ENCODE measurements at places on chromosomes 5 and 9. TPM values are rescaled to one million over a fixed set of nuclear protein-coding genes. Genes with fewer than 3 reads are reported as not detected.

Gene SPINK5
- not detected for total RNA-seq

Gene FIBCD1
- total RNA-seq: 10.7 TPM

Gene CSF2
- 0.79 TPM for total RNA-seq

Gene TIMD4
- total RNA-seq: 1.3 TPM

Gene TAS2R1
- not detected for total RNA-seq

Gene CHMP5
- 90.3 TPM for total RNA-seq

Gene SPATA31D4
- not detected for total RNA-seq

Gene MAMDC4
- total RNA-seq: 1.8 TPM

Gene ZFP2
- not detected for total RNA-seq

Gene IL5
- total RNA-seq: not detected

Gene PAEP
- total RNA-seq: not detected

Gene EMB
- 2.4 TPM for total RNA-seq

Gene RLN2
- 0.24 TPM for total RNA-seq

Gene CFAP77
- not detected for total RNA-seq

Gene PRR16
- total RNA-seq: 0.09 TPM

Gene ADRB2
- total RNA-seq: 0.51 TPM

Gene LCN2
- total RNA-seq: 2.8 TPM

Gene GRIN3A
- not detected for total RNA-seq

Gene AMBP
- 7.7 TPM for total RNA-seq

Gene GRIN1
- total RNA-seq: 0.52 TPM

Gene RAPGEF1
- total RNA-seq: 49.5 TPM

Gene SPTLC1
- total RNA-seq: 63.5 TPM

Gene COL5A1
- 39.0 TPM for total RNA-seq

Gene GPRIN1
- total RNA-seq: 8.1 TPM

Gene BHMT2
- total RNA-seq: not detected

Gene PCDHA9
- 0.04 TPM for total RNA-seq

Gene APBA1
- total RNA-seq: 0.51 TPM

Gene FPGS
- total RNA-seq: 52.9 TPM

Gene CNOT6
- total RNA-seq: 21.7 TPM

Gene LCP2
- total RNA-seq: not detected

Gene FAM221B
- not detected for total RNA-seq

Gene ZDHHC11
- total RNA-seq: 14.6 TPM

Gene DIPK1B
- total RNA-seq: 11.1 TPM

Gene BTNL8
- total RNA-seq: not detected

Gene CCL27
- total RNA-seq: 0.22 TPM

Gene PCDHGB5
- 2.1 TPM for total RNA-seq

Gene TCF7
- 16.9 TPM for total RNA-seq

Gene CMBL
- 22.0 TPM for total RNA-seq

Gene SLC6A18
- total RNA-seq: not detected

Data from A549 treated with RU486 at 1 μM for 4 hours (cell line).